M059J (cell line): ENCODE measurements at places on chromosomes 4 and X.
A peak's percentile ranks its signal among the peaks of the same experiment; 100 is the strongest.

DNA sequence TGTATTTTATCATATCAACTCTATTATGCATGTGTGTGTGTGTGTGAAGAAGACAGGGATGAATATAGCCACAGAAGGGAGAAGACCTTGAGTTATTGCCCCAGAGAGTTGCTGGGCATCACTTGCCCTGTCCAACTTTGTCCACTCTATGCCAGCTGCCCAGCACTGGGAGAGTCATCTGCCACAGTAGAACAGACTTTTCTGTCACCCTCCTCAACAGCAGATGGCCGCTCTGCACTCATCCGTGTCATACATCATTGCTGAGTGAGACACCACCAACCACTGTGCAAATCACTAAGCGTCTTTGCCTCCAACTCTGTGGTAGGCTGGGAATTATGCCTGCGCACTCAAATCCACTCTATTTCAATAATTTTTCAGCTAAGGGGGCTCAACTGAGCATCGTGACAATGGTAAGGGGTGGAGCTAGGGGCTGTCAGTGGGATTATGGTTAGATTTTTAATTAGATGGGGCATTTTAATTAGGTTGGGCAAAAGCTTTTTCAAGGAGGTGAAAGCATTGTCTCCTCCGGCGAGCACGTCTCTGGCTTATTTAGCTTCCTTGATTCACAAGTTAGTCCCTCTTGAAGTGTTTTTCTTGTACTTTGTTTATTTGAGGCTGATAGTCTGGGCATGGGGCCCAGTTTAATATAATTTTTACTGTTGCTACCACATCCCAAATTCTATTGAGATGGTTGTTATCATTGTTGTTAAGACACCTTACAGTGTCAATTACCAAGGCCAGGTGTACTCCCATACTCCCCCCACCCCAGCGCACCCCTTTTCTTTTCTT is 100.1 kb upstream of the KLF3 start:
- DNase-seq, result peak; percentile 38

GRCh38 chr4:17134100-17134499 is 235.7 kb upstream of the LDB2 start:
- no peak for DNase-seq

GRCh38 chrX:66863721-66864120 is 224.8 kb upstream of the EDA2R start:
- no peak for DNase-seq

DNA sequence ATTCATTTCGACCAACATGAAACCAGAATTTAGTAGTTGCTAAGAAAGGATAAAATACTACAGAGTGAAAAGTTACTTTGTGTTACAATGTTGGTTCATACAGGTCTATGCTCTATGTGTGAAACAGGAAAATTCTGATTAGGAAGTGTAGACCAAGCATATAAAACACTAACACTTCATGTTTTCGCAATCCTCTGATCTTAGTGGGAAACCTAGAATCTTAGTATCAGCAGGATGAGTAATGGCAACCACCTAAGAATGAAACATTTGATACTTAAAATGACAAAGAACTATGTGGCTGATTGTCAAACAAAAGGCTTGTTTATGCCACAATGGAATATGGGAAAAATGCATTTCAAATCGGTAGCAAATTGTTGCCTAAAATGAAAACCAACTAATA is 116.1 kb downstream of the AMMECR1 start:
- peak; percentile 58 for DNase-seq

DNA sequence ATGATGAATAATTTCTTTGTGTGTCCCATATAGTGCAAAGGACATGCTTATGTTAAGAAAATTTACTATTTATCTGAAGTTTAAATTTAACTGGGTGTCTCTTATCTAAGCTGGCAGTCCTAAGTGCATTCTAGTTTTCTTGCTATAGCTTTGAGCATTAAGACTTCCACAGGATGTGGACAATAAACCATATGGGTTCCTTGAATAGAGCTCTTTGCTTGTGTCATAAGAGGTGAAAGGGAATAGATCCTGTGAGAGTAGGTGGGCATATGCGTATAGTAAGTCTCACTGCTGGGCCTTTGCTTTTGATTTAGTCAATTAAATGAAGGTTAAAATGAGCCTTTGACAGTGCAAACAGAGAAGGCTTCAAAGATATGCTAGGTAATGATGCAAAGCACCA is 223.4 kb upstream of the GYPA start:
- DNase-seq, result no peak

DNA sequence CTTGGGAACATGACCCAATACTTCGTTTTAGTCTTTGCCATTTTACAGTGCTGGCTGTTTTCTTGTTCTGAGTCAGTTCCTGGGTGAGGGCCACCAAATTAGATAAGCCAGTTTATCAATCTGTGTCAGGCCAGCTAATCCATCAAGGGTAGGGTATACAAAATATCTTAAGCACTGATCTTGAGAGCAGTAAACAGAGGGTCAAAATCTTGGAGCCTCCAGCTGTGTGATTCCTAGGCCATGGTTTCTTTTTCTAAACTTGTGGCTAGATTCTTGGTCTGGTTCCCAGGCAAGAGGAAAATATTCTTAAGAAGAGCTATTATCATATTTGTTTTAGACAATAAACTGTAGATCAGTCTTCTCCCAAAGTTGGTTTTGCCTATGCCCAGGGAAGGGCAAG is 1396.6 kb upstream of the PABPC4L start:
- DNase-seq, result peak; percentile 18

GRCh38 chr4:73852771-73853170 is 325 bp upstream of the PF4V1 start:
- DNase-seq, result no peak

- DNase-seq, result no peak
These were observed 51.1 kb upstream of the RBMX start for GRCh38 chrX:136931661-136932060.

DNA sequence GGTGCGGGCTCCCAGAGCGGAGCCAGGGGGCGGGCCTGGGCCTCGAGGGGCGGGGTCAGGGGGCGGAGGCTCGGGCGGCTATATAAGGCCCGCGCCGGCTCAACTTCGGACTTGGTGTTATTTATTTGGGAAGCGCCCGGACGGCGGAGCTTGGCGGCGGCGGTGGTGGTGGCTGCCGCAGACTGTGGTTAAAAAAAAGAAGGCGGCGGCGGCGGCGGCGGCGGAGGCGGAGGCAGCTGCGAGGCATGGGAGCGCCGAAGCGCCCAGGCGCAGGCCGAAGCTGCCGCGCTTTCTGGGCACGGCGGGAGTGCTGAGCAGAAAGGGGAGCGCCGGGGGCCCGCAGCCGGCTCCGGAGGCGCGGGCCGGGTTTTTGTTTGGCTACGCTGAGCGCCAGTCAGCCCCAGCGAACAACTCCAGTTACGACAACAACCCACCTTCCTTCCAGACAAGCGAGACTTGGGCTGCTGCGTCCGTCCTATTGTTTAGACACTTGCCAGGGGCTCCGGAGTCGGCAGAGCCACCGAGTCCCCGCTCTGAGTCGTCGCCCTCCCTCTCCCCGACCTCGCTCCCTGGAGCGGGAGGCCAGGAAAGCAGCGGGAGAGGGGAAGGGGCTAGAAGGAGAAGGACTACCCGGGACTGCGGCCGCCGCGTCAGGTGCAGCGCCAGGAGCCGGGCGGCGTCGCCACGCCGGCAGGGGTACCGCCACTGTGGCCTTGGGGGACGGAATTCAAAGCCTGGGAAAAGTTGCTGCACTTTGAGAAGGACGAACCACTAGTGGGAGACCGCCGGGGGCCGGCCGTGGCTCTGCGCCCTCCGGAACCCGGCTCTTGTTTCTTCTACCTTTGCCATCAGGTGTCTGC is at the start of gene SLIT2:
Gene SLIT2 (plus strand): TSS at position 110 of the 860 bp plus-strand sequence. CDS start 1,911 bp downstream, outside the sequence.
- DNase-seq, result peak; percentile 75

DNA sequence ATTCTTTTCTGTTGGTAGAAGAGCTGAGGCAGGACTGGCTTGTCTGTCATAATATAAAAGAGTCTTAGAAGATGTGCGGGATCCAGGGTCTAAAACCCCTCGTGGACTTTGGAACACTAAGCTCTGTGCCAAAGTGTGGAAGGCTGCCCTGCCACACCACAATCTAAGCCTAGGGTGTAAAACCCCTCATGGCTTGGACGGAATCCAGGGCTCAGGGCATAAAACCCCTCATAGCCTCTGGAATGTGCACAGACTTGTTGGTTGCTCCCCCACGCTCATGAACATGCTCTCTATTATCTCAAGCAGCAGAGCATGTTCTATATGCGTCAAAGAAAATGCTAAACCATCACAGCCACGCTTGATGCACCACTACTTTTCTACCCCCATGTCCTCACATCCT is 483.6 kb downstream of the GABRG1 start:
- DNase-seq, result no peak

GRCh38 chr4:141705747-141706377 is 69.5 kb downstream of the IL15 start:
- peak; percentile 17 for DNase-seq

GRCh38 chrX:148905400-148905799 is 405.0 kb downstream of the AFF2 start:
- DNase-seq, result no peak

DNA sequence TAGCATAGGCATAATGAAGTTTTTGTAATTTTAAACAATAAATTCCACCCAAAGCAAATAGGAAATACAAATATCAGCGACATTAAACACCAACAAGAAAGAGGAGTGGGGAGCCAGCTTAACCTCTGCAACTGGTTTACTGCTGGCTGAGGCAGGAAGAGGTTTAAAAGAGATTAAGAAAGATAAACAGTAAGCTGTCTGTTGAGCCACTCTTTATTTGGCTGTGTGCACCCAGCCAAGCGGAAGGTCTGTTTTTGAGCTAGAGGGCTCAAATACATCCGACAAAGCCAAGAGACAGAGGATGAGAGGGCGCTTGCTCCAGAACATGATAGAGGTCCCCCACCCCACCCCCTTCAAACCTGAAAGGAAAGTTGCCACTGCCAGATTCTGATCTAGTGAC is 191.4 kb downstream of the MGST2 start:
- peak; percentile 50 for DNase-seq

DNA sequence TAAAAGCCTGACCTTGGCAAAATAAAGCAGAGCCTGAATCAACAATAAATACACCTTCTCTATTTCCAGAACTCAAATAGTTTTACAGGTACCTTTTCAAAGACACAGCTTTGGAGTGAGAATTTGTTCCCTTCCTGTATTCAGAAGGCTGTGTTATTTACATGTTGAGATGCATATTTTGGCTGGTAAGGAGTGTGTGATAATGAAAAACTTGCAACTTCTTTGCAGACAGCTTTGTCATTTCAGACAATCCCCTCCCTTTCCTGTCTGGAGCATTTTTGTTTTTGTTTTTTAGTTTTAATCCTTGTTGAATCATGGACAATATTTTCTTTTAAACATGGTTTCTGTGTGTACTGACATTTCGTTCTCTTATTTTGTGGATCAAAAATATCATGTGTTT is 493.8 kb downstream of the FAT4 start:
- no peak for DNase-seq

DNA sequence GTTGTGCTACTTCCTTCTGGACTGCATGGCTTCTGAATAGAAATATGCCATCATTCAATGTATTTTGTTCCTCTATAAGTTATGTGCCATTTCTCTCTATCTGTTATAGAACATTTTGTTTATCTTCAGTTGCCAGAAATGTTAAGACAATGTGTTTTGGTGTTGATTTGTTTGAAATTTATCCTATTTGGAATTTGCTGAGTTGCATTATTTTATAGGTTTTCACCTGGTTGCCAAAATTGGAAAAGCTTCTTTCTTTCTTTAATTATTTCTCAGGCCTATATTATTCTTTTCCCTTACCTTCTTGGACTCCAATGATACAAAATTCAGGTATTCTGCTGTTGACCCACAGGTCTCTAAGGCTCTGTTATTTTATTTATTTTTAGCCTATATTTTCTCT is 33.4 kb upstream of the CFAP47 start:
- DNase-seq, result no peak

DNA sequence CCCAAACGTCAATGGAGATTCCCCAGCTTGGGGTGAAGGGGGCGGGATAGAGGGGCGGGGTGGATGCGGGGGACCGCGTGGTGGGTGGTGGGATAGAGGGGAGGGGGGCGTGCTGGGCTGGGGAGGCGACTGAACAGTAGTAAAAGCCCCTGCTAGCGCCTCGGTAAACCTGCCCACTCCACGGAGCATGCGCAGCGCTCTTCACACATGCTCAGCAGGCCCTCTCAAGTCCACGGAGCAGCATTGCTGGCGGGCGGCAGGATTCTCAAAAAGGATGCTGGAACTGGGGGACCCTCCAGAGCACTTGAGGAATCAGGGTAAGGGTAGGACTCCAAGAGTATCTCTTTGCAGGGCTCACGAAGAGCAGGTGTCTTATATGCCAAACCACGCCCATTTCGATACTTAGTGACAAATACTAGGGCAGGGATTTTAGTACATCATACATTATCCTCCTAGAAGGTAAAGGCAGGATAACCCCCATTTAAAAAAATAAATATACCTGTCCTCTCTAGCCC is 378 bp upstream of the RPS6KA6 start:
- DNase-seq, result no peak

GRCh38 chrX:69136546-69137331 is 28.5 kb downstream of the PJA1 start:
- DNase-seq, result no peak

- DNase-seq, result no peak
These were observed 697.8 kb upstream of the HS3ST1 start for GRCh38 chr4:12126474-12126873.
